ENCODE measurements at places on chromosomes 5 and 9. TPM values are rescaled to one million over a fixed set of nuclear protein-coding genes. Genes with fewer than 3 reads are reported as not detected.

Gene NR2F1
- 96.5 TPM for polyA plus RNA-seq

Gene CD180
- 0.17 TPM for polyA plus RNA-seq

Gene BTNL3
- polyA plus RNA-seq, result not detected

Gene RFESD
- polyA plus RNA-seq, result 3.4 TPM

Measured in ovary (tissue), 10 donors.